Stimulated activated CD8-positive, alpha-beta memory T cell treated with anti-CD3 and anti-CD28 coated beads, Interleukin-4, amount 100 ng/mL, for 1 hour (primary cell): ENCODE measurements at places on chromosomes 11 and 22.

- DNase-seq, result no peak
These were observed 185.1 kb upstream of the MTNR1B start for GRCh38 chr11:92784331-92784730.

GRCh38 chr22:46967445-46968358 lies 205.3 kb downstream of the TBC1D22A start:
- no peak for DNase-seq

- no peak for DNase-seq
These were observed 45.3 kb upstream of the SHISAL1 start for GRCh38 chr22:44357966-44358465.

DNA sequence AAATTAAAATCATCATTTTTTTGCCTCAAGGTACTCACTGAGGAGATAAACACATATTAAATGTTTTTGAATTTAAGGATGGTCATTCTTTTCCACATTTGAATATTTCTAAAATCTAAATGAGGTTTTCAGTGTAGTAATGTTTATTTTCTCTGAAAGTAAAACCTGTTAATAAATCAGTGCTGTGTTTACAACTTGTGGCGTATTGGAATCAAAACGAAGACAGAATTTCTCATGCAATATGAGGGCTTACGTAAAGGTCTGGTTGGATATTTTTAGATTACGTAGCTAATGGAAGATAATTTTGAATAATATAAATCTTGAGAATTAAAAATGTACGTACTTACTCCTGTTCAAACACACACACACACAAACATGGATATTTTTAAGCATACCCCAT lies 106.8 kb upstream of the LUZP2 start:
- no peak for DNase-seq

- no peak for DNase-seq
These were observed 41.7 kb downstream of the THAP12 start for GRCh38 chr11:76339221-76339620.

- DNase-seq, result no peak
These were observed 112.7 kb downstream of the MORC2 start for GRCh38 chr22:30855677-30856518.

- DNase-seq, result no peak
These were observed 25.4 kb downstream of the MOB2 start for GRCh38 chr11:1460986-1461825.

DNA sequence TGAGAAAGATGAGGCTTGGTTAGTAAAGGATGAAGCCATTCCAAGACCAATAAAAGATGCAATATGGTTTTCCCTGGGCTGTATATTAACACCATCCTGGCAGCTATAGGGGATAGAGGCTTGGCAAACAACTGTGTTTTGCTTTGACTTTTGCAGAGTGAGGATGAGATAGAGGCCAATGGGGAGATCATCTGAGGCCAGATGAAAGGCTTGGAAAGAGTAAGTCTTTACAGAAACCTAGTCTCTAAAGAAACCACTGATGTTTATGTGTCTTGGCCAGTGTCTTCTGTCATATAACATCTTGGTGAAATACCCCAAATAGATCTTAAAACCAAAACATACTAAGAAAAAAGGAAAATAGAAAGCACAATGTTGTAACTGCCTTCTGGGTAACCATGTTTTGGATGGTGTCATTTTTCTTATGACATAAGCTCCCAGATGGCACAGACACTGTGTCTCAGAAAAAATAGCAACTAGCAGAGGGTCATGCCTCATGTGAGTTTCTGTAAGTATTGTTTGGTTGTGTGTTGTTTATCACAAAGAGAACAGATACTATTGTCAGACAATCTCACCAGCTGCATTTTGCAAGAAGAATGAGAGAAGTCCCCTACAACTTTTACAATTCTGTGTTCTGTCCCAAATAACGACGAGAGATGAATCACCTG lies 305.4 kb downstream of the ST3GAL4 start:
- no peak for DNase-seq

DNA sequence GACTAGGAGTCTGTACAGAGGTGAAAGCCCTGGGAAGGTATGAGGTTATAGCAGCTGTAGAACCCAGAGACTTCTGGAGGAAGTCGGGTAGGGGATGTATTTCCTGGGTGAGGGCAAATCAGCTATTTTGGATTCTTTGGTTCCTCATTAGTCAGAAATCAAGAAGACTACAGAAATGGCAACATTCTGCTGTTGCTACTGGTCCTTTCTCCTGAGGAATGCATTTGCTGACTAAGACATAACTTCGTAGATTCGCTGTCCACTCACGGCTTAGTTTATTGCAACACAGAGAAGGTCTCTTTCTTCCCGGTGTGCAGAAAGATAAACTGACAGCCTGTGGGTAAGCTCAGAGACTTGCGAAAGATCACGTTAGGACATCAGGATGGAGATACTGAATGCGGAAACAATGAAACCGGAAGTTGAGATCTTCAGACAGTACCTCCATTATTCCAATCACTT lies 25.3 kb upstream of the SESN3 start:
- DNase-seq, result no peak

- DNase-seq, result no peak
These were observed 1374.9 kb downstream of the BRD1 start for GRCh38 chr22:48452766-48453165.

- no peak for DNase-seq
These were observed 155.7 kb downstream of the ATG16L2 start for GRCh38 chr11:72969894-72970335.

DNA sequence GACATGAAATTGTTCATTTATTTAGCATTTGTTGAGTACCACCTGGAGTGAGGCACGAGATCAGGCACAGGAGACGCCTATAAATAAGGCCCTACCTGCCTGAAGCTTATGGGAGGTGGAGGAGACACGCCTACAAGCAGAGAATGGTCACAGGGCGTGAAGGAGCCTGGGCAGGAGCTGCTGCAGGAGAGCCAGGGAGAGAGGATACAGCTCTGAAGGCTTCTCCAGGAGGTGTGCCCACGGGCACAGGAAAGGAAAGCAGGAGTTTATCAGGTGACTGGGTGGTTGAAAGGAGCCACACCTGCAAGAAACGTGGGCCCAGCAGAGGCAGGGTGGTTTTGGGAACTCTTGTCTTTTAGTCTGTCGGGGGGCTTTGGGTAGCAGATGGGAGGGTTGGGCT lies 70.3 kb downstream of the BMAL1 start:
- no peak for DNase-seq

GRCh38 chr11:120928627-120929026 lies 95.3 kb upstream of the TBCEL start:
- no peak for DNase-seq

DNA sequence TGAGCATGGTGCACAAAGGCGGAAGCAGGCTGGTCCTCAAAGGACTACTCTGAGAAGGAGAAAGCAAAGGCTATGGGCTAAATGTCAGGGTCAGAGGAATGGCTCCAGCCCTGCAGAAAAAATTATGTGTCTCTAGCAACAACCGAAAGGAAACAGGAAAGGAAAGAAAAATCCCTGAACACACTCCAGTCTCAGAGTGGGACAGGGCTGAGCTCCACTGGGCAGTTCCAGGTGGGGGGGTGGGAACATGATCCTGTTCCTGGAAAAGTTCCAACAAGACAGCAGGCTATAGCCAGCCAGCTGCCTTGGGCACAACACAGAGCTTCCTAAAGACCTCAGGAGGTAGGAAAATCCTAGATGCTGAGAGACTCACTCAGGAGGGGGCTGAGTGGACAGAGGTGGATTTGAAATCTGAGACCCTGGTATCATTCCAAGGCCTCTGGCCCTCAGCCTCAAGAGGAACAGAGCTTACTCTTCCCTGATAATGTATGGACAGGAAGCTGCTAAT lies 1088.2 kb downstream of the TBC1D22A start:
- no peak for DNase-seq

DNA sequence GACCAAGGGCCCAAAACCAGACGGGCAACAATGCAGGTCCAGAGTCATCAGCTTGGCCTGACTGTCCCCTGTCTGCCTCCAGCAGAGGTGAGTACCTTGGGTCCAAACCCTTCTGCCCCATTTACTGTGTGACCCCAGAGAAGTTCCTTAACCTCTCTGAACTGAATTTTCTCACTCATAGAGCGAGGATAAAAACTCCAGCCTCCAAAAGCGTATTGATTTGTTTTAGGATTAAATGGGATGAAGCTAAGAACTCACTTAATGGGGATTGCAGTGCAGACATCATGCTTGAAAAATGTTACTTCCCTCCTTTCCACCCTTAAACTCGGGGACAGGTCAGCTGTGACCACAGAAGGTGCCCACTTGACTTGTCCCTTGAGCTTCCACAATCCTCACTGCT lies 22.6 kb downstream of the IGLL1 start:
- no peak for DNase-seq

GRCh38 chr11:81987829-81988472 lies 745.7 kb downstream of the FAM181B start:
- DNase-seq, result no peak

DNA sequence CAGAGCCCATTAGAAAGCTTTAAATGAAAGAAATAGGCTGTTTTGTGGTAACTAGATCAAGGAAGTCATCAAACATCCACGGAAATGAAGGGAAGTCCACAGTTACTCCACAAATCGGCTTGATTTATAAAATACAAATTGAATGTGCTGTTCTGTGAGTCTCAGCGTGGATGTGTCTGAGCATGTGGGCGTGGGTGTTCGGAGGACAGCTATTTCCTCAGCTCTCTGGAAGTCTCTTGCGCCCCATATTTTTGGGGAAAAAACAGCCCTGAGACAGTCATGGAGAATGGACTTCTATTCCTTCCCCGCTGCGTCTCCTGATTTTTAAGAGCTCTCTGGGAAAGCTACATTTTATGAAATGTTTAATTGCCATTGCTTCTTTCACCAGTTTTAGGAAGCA lies 144.4 kb downstream of the EFCAB6 start:
- DNase-seq, result no peak

- no peak for DNase-seq
These were observed 3.4 kb downstream of the TYR start for GRCh38 chr11:89181111-89181510.

DNA sequence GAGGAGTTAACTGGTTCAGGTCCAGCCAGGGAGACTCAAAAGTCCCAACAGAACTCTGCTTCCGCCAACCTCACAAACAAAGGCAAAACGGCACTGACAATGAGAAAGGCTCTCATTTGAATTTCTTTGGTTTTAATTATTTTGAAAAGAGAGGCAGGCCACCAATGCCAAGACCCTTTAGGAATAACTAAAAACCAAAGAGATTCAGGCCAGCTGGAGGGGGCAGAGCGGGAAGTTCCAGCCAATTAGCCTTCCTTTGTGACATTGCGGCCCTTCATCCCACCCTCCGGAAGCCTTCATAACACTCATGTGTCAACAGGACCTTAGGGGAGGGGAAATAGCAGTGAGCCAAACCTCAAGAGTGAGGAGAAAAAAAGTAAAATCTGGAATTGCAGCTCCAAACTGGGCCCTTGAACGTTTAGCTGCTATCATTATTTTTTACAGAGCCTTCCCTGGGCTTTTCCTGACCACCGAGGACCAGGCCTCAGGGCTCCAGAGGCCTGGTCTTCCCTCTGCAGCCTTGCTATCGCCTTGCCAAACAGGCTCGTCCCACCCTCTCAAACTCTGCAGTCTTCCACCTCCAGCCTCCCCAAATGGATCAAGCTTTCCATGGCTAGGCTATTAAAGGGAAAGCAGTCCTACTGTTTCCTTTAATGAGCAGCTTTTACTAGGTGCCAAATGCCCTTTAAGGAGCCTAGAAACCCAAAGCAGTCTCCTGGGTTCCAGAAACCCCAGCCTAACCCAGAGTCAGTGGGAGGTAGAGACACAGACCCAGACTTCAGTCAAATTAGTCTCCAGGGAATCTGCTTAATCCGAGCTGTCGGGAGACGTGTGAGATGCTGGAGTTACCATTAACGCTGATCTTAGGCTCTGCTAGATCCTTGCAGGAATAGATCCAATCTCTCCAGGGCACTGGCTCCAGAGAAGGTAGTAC lies 114.2 kb downstream of the CCDC34 start:
- DNase-seq, result no peak

- DNase-seq, result no peak
These were observed 1.9 kb upstream of the SMTN start for GRCh38 chr22:31079095-31079642.

DNA sequence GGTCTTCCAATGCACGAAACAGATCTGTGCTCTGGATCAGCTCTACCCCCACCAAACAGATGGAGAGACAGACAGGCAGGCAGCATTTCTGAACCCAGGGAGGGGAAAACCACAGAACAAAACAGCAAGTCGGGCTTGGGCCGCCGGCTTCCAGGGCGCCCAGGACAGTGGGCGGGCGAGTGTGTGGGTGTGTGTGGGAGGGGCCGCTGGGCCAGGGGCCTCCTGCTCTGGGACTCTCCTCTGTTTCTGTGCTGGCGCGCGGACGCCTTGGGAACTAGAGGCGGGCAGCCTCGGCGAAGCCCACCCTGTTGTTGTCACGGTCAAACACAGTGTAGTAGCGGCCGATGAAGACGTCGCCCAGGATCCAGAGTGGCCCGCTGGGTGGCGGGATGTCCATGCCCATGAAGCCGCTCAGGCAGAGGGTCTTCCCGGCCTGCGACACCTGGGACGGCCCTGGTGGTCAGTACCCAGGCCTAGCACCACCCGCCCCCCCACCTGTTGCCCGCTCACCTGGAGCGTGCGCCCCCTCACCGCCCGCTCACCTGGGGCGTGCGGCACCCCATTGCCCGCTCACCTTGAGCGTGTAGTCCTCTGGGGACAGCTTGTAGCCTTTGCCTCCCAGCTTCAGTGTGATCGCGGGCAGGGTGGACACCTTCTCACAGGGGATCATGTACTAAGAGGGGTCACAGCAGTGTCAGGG lies 3.0 kb upstream of the IFITM10 start:
- DNase-seq, result no peak

DNA sequence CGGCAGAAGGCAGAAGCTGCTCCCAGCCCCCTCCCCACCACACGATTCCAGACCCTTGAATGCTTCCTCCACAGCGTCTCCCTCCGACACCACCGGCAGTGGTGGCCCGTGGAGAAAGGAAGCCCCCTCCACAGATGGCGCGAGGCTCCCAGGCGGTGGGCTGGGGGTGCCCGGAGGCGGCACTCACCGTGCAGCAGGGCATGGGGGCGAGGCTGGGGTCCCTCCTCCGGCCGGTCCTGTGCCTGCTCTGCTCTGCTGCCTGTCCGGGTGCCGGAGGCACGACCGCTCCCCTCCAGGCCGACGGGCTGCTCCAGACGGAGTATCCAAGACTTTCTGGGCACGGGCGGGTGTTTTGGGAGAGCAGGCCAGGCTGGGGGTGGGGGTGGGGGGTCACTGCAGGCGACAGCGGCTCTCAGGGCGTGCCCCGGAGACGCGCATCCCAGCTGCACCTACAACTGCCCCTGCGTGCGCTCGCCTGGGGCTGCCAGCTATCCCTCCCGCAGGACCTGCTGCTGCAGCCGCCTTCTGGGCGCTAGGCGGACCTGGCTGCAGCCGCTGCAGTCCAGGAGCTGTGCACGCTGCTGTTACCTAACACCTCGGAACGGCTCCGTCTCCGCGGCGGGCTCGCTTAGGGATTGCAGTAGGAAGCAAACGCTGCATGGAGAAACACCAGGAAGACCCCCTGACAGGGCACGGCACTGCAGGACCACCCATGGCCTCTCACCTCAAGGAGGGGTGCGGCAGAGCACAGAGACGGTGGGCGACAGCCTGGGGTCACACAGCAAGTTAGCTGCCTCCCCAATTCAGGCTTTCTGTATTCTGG lies 15.2 kb downstream of the MRGPRG start:
- no peak for DNase-seq

GRCh38 chr11:71342951-71343827 lies 90.8 kb upstream of the SHANK2 start:
- no peak for DNase-seq

- DNase-seq, result no peak
These were observed 2.6 kb upstream of the FADS3 start for GRCh38 chr11:61893981-61894380.

GRCh38 chr22:17831501-17832251 lies 57.4 kb upstream of the BID start:
- DNase-seq, result no peak
